ENCODE measurements at places on chromosomes 1 and 21.

DNA sequence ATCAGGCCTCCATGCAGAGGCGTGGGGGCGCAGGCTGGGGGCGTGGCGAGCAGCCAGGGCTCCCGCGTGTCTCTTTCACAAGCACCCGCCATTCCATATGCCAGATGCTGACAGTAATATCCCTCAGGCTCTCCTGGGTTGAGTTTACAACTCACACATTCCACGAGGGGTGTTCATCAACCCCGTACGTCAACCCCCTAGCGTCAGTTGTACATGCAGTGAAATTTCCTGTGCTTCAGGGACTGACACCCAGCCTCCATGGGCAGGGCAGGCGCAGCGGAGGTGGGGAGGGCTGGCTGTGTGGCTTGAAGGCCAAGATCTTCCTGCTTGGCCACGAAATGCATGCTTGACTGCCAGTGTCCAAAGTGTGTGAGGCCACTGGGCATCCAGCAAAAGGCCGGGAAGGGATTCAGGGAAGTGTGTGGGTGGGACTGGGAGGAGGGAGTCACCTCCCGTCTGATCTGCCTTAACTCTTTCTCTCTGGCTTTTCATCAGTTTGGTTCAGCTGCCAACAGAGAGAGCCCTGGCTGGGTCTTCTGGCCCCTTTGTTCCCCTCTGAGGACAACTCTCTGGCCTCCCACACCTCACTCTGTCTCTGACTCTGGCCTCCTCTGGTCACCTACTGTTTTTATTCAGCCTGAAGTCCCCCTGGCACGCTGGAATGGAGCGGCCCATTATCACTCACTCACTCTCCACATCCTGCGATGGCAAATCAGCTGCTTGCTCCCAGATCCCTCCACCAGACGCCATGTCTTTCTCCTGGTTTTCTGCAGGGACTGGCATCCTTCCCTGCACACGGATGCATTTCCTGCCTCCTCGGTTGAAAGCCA is 33.8 kb downstream of the CLIC6 start:
- no peak for DNase-seq

GRCh38 chr21:43720539-43721166 is 1.7 kb downstream of the PDXK start:
- no peak for DNase-seq

- no peak for DNase-seq
Observed at GRCh38 chr1:100538913-100539835, 1.2 kb downstream of the GPR88 start.

DNA sequence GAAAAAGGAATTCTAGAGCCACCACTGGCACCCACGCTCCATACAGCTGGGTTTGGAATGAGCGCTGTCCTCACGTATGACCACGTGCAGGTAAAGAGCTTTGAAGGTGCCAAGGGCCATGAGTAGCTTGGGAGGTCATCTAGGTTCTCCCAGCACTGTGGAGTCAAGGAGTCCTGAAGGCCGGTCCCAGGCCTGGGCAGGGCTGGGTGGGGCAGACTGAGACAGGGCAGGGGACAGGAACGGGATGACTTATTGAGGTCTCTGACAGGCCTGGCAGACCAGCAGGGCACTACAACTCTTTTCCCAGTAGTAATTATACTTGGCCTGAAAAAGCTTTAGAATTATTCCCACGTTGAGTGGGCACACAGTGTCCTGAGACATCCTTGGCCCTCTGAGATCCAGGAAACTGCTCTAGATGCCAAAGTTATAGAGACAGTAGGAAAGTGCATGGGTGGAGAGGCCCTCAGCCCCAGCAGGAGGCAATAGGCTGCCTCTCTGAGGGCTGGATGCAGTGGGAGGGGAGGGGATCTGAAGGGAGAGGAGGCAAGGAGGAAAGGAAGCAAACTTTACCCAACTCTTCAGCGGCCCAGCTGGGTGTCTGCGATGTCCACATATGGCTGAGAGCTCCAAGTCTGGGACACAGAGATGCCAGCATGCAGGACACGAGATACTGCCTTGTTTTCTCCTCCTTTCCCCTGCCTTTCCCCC is 1.8 kb upstream of the CDA start:
- DNase-seq, result no peak

DNA sequence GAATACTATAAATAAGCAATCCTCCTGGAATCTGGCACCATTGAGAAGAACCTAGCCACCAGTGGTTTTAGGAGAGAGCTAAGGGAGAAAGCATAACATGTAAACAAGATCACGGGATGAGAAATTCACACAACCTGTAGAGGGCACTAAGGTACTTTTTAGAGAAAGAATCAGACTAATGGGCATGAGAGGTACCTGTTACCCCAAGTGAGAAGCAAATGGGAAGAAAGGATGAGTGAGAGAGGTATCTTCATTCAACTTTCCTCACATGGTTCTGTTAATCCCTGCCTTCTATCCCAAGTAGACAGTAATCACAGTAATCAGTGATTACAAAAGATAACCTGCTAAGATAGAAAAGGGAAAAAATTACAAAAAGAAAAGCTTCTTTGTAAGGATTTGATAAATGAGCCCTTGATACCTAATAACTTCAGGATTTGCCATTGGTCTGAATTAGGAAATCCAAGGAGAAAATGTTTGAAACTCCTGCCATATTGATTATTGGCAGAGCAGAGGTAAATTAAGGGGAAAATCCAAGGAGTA is 251.1 kb upstream of the ADGRL2 start:
- no peak for DNase-seq

DNA sequence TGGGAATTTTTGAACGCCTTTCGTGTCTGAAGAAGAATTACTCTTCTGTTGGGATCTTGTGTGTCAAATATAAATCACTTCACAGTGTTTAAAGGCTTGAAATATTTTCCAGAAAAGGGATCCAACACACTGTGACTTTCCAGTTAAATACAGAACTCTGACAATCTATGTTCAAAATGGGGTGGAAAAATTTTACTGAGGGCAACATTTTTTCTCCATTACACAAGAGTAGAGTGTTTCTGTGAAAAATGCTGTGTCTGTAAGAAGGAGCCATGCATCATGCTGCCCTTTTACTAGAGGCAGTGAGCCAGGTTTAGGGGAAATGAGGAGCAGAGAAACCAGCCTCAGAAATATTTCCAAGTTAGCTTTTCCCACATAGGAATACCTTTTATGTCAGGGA is 86.5 kb downstream of the VPS13D start:
- no peak for DNase-seq

DNA sequence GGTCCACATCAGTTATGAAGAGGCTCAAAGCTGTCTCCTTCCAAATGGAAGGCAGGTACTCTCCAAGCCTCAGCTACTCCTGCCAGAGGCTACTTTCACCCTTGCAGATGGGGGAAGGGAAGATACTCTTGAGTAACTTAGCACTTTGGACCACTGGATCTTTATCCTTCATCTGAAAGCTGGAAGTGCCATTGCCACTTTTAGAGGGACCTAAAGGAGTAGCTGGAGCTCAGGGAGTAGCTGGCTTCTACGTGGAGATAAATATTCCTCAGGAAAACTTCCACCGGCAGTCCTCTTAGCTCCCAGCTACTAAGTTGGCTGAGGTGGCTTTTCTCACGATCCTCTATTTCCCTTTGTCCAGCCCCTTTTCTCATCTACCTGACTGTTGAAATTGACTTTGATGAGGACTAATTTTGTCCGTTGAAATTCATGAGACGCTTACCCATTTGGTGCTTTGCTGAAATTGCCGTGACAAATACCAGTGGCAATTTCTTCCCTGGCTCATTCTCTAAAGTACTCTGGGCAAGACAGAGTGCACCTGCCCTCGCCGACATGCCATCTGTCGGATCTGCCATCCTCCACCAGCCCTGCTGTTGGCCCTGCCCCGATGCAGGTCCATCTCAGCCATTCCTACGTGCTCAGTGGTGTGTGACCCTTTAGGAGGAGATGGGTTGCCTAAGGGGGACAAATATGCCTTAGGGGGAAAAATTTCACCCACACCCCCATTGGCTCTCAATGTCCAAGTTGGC is 13.6 kb downstream of the IGSF21 start:
- DNase-seq, result no peak
